ENCODE measurements at places on chromosomes 12 and 14. TPM values are rescaled to one million over a fixed set of nuclear protein-coding genes. Genes with fewer than 3 reads are reported as not detected.

The GARIN6 gene
- total RNA-seq: not detected

The BIN2 gene
- 0.23 TPM for total RNA-seq

The CMA1 gene
- not detected for total RNA-seq

The B4GALNT1 gene
- total RNA-seq: 2.4 TPM

The KRT5 gene
- total RNA-seq: not detected

The NR1H4 gene
- total RNA-seq: not detected

GRCh38 chr12:41653386-41654326 is 465.5 kb downstream of the PDZRN4 start:
- no peak overlapping the region for H3K4me3 ChIP-seq
- no peaks in the 10 kb centered on the region for H3K36me3 ChIP-seq
- H3K4me1 ChIP-seq: 0 out of 2 replicates have a peak, but pooled peaks cover 3% of the 10 kb centered on the region
- no peaks in the 10 kb centered on the region for H3K27me3 ChIP-seq
- no peak for DNase-seq
- no peak overlapping the region for H3K27ac ChIP-seq

GRCh38 chr12:120048263-120048662 is 59.2 kb downstream of the BICDL1 start:
- H3K27ac ChIP-seq: no peak overlapping the region
- H3K4me3 ChIP-seq: no peak overlapping the region
- no peak for DNase-seq
- H3K36me3 ChIP-seq: no peaks in the 10 kb centered on the region

DNA sequence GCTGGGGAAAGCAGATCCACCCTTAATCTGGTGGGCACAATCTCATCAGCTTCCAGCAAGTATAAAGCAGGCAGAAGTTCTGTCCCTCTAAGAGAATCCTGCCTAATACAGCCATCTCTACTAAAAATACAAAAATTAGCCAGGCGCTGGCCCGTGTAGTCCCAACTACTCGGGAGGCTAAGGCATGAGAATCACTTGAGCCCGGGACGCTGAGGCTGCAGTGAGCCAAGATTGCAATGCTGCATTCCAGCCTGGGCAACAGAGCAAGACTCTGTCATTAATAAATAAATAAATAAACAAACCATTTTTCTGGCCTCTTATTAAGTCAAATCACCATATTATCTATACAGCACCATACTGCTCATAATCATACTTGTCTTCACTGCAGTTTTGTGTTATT is 111.2 kb downstream of the MED13L start:
- no peaks in the 10 kb centered on the region for H3K27me3 ChIP-seq
- peaks cover 24% of the 10 kb centered on the region for H3K4me1 ChIP-seq
- H3K27ac ChIP-seq: no peak overlapping the region
- H3K4me3 ChIP-seq: no peak overlapping the region
- H3K36me3 ChIP-seq: no peaks in the 10 kb centered on the region
- no peak for DNase-seq

- no peaks in the 10 kb centered on the region for H3K36me3 ChIP-seq
- no peak overlapping the region for H3K27ac ChIP-seq
- H3K4me1 ChIP-seq: no peaks in the 10 kb centered on the region
- no peak for DNase-seq
Observed at GRCh38 chr14:26855077-26855753, 257.4 kb upstream of the NOVA1 start.

Measured in GM23338 (cell line).